DND-41 (cell line): ENCODE measurements at places on chromosomes 3 and 15.

DNA sequence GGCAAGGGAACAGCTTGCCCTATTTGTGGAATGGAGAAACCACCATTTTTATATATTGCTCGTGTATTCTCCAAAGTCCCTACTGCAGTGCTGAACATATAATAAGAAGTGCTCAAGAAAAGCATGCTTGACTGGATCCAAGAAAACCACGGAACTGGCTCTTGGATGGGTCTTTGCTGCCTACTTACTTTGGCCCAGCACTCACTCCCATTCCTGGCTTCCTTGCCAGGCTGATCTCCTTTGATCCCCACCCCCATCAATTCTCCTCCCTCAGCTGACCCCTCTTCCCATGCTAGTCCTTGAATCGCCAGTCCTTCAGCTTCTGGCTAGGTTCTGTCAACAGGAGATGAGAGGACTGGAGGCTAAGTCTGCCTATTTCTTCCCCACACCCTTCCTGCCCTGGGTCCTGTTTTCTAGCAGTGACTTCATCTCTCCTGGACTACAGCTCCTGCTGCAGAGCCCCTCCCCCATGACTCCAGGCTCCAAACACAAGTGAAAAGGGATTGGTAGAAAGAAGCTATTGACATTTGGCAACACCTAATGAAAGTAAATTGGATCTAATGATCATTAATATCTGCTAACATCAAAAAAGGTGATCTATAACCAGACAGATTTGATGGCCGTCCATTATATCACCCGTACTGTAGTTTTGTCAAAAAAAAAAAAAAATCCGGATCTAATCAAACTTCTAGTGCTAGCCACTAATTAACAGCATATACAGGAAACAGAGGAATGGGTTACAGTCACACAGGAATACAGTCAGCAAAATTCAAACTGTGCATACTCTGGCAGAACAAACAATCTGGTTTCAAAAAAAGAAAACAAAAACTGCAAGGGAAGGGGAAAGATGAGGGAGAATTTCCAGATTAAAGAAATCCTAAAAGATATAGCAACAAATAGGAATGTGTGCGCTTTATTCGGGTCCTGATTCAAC is 7.8 kb downstream of the FAM240A start:
- H3K27me3 ChIP-seq, result no peaks in the 10 kb centered on the region
- no peak overlapping the region for H3K4me3 ChIP-seq
- no peak overlapping the region for H3K27ac ChIP-seq
- DNase-seq, result no peak

DNA sequence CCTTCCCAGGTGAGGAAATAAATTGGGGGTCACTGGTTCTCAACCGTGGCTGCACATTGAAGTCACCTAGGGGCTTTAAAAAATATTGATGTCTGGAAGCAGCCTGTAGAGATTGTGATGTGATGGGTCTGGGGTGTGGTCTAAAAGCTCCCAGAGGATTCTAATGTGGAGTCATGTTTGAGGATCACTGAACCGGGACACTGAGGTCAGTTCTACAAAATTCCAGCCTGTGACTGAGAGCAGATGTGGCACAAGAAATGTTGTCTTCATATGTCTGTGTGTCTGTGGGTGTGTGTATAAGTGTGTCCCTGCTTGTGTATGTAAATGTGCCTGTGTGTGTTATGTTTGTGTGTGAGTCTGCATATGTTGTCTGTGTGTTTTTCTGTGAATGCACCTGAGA is 79.9 kb downstream of the TLE3 start:
- peaks cover 9% of the 10 kb centered on the region for H3K27me3 ChIP-seq

DNA sequence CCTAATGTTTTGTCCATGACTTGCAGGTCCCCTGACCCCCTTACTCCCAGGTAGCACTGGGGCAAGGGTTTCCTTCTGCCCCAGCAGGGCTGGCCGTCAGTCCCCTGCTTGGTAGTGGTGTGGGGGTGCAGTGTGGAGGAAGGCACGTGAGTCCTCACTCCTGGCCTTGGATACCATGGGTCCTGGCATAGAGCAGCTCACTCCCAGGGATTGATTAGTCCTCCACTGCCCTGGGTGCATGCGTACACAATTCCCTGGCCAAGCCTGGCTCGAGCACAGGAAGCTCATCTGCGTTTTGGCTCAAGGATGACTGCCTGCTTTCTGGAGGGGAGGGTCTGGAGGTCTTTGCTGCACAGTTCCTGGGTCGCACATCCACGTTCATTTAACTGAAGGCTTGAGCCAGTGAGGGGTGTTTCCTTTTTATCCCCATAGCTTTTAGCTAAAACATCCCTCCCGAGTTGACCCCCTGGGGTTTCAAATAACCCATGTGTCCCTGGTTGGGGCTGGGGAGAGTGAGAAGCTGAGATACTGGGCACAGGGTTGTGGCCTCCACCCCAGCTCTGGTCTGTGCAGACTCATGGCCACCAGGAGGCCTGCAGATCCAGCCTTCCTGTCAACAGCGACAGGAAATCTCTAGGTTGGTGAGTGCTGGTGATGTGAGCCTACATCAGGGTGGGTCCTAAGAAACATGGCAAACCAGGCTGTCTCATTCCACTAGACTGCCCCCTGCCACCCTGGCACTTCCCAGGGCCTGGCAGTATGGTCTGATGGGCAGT is 11.5 kb downstream of the HEMK1 start:
- H3K36me3 ChIP-seq, result peaks cover 100% of the 10 kb centered on the region
- no peak for DNase-seq
- no peaks in the 10 kb centered on the region for H3K27me3 ChIP-seq
- H3K4me1 ChIP-seq, result peaks cover 24% of the 10 kb centered on the region

- H3K4me3 ChIP-seq, result no peak overlapping the region
- DNase-seq, result no peak
- peaks cover 9% of the 10 kb centered on the region for H3K4me1 ChIP-seq
- no peaks in the 10 kb centered on the region for H3K27me3 ChIP-seq
These were observed 37.3 kb downstream of the TMOD3 start for GRCh38 chr15:51866751-51867150.

GRCh38 chr3:76083992-76084391 is 298.6 kb upstream of the ZNF717 start:
- H3K4me3 ChIP-seq, result no peak overlapping the region
- no peaks in the 10 kb centered on the region for H3K36me3 ChIP-seq
- H3K4me1 ChIP-seq, result no peaks in the 10 kb centered on the region
- H3K27me3 ChIP-seq, result no peaks in the 10 kb centered on the region
- no peak for DNase-seq

- peak; percentile 22 for DNase-seq
- peaks cover 13% of the 10 kb centered on the region for H3K4me1 ChIP-seq
- H3K4me3 ChIP-seq, result no peak overlapping the region
- no peaks in the 10 kb centered on the region for H3K36me3 ChIP-seq
- no peaks in the 10 kb centered on the region for H3K27me3 ChIP-seq
These were observed 5.9 kb downstream of the ZDHHC23 start for GRCh38 chr3:113953677-113954076.

- no peaks in the 10 kb centered on the region for H3K36me3 ChIP-seq
- H3K4me1 ChIP-seq, result no peaks in the 10 kb centered on the region
- no peaks in the 10 kb centered on the region for H3K27me3 ChIP-seq
- no peak overlapping the region for H3K4me3 ChIP-seq
- no peak overlapping the region for H3K27ac ChIP-seq
These were observed 676.4 kb downstream of the SI start for GRCh38 chr3:164401923-164402322.

DNA sequence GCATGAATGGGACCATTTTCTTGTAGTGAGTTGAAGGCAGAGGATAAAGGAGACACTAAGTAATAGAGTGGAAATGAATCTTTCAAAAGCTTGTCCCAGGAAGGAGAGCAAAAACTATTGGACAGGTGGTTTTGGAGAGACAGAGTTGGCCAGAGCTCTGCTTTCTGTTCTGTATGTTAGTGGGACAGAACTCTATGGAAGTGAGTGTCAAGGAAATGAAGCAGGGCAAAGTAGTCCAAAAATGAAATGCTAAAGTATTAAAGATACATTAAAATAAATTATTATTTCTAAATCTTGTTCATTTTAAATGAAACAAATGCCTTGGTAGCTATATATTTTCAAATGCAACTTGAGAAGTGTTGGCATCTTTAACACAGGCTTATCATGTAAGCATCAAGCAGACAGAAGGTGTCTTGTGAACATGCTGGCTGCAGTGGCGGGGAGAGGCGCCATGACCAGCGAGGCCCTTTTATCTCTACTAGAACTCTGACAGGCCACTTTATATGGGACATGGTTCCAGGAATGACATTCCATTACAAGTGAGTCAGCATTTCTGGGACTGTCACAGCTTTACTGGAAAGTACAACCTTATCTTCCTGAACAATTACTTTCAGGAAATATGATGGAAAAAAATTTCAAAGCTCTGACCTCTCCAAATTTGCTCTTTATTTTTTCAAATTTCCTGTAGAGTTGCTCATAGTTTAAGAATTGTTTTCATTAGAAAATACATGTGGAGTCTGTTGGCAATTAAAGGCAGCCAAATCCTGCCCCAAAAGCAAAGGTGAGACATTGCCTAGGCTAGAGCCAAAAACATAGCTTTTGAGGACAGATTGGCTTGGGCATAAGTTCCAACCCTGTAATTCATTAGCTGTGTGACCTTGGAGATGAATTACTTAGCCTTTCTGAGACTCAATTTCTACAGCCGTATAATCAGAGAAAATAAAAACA is 106.5 kb downstream of the ECT2 start:
- H3K27ac ChIP-seq, result no peak overlapping the region
- peaks cover 5% of the 10 kb centered on the region for H3K27me3 ChIP-seq
- H3K36me3 ChIP-seq, result no peaks in the 10 kb centered on the region
- H3K4me3 ChIP-seq, result no peak overlapping the region
- no peak for DNase-seq
- H3K4me1 ChIP-seq, result no peaks in the 10 kb centered on the region

DNA sequence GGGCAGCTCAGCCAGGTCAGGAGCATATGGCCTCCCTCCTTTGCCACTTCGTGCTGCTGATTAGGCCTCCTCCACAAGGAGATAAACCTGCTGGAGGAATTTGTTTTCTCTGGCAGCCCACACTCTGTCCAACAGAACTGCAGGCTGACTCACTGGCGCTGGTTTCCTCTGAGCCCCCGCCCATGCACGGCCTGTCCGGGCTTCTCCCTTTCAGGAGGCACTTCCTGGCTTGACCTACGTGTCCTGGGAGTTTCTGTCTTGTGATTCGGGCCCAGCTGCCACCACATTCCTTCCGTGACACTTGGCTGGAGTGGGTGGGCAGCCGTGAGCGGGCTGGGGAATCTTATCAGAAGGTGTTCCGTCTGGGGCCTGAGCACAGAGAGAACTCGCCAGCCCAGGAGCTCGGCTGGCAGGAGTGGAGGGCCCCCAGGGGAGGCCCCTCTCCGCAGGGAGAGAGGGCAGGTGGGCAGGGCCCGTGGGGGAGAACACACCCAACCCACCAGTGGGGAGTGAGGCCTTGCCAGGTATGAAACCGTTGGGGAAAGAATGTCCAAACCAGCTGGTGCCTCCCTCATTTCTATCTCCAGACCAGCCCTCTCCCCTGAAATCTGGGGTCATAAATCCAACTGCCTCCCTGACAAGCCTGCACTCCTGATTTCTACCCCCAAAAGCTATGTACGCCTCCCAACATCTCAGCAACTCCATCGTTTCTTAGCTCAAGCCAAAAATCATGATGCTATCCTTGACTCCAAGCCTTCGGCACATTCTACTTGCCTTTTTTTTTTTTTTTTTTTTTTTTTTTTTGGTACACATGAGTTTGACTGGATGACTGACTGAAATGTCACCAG is 110.6 kb upstream of the MEF2A start:
- no peak overlapping the region for H3K4me3 ChIP-seq
- DNase-seq, result no peak
- H3K4me1 ChIP-seq, result peaks cover 10% of the 10 kb centered on the region

- no peak for DNase-seq
- H3K36me3 ChIP-seq, result peaks cover 80% of the 10 kb centered on the region
- no peak overlapping the region for H3K27ac ChIP-seq
These were observed 30.0 kb downstream of the NBEAL2 start for GRCh38 chr3:47009225-47010110.

DNA sequence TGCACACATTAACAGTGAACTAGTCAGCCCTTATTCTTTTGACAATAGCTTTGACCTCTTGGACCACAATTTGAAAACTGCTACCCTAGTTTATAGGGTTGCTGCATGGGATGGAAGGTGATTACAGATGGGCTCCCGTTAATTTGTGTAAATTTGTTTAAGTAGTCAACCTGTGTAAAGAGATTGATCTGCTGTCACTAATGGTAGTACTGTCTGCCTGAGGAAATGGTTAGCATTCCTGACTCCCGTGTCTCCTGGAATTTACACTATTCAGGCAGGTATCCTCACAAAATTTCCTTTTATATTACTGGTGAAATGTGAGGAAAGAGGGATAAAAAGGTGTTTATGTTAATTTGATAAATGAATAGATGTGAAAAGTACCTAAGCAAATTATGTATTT is 15.3 kb upstream of the EBLN2 start:
- no peaks in the 10 kb centered on the region for H3K27me3 ChIP-seq
- no peak overlapping the region for H3K4me3 ChIP-seq
- H3K4me1 ChIP-seq, result no peaks in the 10 kb centered on the region
- H3K36me3 ChIP-seq, result peaks cover 50% of the 10 kb centered on the region

GRCh38 chr3:144865948-144866347 is 894.3 kb downstream of the DIPK2A start:
- no peak for DNase-seq
- no peaks in the 10 kb centered on the region for H3K4me1 ChIP-seq
- no peak overlapping the region for H3K27ac ChIP-seq
- no peaks in the 10 kb centered on the region for H3K27me3 ChIP-seq
- no peak overlapping the region for H3K4me3 ChIP-seq

GRCh38 chr15:29071232-29071881 is 185.6 kb downstream of the APBA2 start:
- DNase-seq, result no peak
- H3K4me3 ChIP-seq, result no peak overlapping the region
- H3K36me3 ChIP-seq, result no peaks in the 10 kb centered on the region
- no peak overlapping the region for H3K27ac ChIP-seq
- no peaks in the 10 kb centered on the region for H3K27me3 ChIP-seq

DNA sequence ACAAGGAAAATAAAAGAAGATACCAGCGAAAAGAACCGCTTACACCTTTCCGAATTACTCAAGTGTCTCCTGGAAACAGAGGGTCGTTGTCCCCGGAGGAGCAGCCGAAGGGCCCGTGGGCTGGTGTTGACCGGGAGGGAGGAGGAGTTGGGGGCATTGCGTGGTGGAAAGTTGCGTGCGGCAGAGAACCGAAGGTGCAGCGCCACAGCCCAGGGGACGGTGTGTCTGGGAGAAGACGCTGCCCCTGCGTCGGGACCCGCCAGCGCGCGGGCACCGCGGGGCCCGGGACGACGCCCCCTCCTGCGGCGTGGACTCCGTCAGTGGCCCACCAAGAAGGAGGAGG is 325 bp downstream of the ALCAM start:
- peaks cover 46% of the 10 kb centered on the region for H3K4me1 ChIP-seq
- H3K27me3 ChIP-seq, result no peaks in the 10 kb centered on the region
- peak overlapping the region; percentile 67 for H3K27ac ChIP-seq

- H3K4me3 ChIP-seq, result no peak overlapping the region
- H3K27ac ChIP-seq, result no peak overlapping the region
- no peak for DNase-seq
These were observed 62.1 kb downstream of the NR2F2 start for GRCh38 chr15:96392380-96393208.

DNA sequence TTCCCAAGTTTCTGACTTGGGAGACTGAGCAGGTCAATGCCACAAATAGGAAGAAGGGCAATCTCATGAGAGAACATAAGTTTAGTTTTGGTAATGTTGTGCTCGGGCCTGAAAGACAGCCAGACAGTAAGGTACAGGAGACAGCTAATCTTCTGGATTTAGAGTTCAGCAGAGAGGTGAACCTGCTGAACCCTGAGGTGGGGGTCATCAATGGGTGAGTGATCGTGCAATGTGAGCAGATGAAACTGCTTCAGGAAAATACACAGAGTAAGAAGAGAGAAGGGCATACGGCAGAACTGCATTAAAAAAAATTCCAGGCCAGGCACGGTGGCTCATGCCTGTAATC is 23.3 kb downstream of the RUBCN start:
- peak overlapping the region; percentile 50 for H3K27ac ChIP-seq
- H3K4me1 ChIP-seq, result peaks cover 21% of the 10 kb centered on the region
- H3K36me3 ChIP-seq, result peaks cover 6% of the 10 kb centered on the region; the same call in 1 of the 2 replicates
- H3K27me3 ChIP-seq, result no peaks in the 10 kb centered on the region
